ENCODE measurements at places on chromosomes 4 and X.

DNA sequence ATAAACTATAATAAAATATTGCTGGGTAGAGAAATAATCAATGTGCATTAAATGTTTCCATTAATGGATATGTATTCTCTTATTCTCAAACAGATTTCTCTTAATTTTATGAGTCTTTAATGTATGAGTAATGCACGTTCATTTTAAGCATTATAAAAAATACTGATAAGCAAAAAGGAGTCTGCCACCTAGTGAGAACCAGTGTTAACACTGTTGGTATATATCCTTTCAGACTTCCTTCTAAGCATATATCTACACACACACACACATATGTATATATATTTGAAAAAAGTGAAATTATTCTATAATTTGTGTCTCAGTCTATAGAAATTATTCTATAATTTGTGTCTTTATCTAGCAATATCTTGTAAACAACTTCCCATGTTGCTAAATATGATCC lies 49.9 kb upstream of the MTMR1 start:
- DNase-seq = no peak

DNA sequence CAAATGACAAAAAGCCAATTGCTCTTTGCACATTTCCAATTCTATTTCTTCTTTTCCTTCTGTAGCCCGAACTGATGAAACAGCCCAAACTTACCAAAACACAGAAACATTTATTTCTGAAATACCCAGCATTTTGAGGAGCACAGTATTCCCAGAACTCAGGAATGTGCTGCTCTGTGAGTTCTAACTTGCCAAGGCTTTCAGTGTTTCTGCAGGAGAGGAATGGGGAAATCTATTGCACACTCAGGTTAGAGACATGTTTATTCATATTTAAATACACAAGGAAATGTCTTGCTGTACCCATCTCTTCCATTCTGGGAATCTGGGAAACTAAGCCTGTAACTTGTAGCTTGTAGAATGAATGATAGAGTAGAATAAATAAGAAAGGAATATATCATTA lies 10.7 kb downstream of the TMPRSS11D start:
- DNase-seq = no peak

DNA sequence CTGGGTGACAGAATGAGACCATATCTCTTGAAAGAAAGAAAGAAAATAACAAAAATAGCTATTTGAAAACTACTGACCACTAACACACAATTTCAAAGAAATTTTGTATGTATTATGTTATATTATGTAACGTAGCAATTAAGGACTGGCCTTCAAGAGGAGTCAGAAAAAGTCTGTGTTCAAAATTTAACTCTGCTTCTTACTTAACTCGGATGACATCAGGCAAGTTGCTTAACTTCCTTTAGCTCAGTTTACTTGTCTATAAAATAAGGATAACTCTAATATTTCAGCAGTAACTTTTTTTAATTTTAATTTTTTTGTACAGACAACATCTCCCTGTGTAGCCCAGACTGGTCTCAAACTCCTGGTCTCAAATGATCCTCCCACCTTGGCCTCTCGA lies 14.6 kb upstream of the PRSS12 start:
- DNase-seq = no peak

DNA sequence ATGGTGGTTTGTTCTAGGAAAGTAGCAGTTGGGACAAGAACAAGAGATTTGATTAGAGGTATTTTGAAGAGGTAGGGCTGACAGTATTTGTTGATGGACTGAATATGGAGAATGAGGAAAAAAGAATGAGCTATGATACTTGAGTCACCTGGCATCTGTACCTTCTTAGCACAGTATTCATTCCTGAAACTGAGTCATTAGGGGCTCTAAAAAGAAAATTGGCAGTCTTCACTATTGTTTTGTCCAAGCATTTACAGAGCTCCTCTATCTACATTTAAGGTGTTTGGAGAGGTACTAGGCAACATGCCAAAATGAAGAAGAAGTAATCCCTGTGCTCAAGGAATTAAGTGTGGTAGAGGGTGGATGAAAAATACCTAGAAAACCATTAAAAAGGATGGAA lies 165.8 kb downstream of the SHROOM4 start:
- no peak for DNase-seq

DNA sequence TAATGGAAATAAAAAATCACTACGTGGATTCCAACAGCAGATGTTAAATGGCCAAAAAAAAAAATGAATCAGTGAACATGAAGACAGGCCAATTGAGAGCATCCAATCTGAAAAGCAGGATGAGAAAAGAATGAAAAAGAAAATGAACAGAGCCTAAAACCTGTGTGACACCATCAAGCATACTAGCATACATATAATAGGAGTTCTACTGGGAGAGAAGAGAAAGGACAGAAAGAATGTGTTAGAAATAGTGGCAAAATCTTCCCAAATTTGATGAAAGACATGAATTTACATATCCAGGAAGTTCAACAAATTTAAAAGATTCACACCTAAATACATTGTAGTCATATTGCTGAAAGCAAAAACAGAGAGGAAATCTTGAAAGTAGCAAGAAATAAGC lies 76.4 kb downstream of the CCDC160 start:
- DNase-seq = no peak

DNA sequence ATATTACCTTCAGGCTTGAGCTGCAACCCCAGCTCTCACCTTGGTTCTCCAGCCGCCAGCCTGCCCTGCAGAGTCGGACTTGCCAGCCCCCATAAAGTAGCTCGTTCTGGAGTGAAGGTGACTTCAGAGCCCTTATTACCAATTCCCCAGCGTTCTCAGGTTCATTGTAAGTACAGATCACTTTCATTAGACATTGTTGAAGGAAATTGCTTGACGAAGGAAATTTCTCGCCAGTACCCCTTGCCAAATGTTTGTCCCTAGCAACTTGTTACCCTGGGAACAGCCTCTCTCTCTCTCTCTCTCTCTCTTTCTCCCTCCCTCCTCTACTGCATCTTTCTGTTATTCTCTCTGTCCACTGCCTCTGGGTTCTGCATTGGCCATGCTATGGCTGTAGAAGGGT lies 153.0 kb downstream of the NWD2 start:
- no peak for DNase-seq

- DNase-seq = no peak
Measured at GRCh38 chr4:20462426-20463175, 210.9 kb downstream of the SLIT2 start.

- no peak for DNase-seq
Measured at GRCh38 chrX:8714164-8714563, 17.8 kb downstream of the ANOS1 start.

GRCh38 chr4:108240366-108240765 lies 71.6 kb upstream of the LEF1 start:
- DNase-seq = no peak

- DNase-seq = no peak
Measured at GRCh38 chr4:176824645-176825366, 32.1 kb upstream of the VEGFC start.

DNA sequence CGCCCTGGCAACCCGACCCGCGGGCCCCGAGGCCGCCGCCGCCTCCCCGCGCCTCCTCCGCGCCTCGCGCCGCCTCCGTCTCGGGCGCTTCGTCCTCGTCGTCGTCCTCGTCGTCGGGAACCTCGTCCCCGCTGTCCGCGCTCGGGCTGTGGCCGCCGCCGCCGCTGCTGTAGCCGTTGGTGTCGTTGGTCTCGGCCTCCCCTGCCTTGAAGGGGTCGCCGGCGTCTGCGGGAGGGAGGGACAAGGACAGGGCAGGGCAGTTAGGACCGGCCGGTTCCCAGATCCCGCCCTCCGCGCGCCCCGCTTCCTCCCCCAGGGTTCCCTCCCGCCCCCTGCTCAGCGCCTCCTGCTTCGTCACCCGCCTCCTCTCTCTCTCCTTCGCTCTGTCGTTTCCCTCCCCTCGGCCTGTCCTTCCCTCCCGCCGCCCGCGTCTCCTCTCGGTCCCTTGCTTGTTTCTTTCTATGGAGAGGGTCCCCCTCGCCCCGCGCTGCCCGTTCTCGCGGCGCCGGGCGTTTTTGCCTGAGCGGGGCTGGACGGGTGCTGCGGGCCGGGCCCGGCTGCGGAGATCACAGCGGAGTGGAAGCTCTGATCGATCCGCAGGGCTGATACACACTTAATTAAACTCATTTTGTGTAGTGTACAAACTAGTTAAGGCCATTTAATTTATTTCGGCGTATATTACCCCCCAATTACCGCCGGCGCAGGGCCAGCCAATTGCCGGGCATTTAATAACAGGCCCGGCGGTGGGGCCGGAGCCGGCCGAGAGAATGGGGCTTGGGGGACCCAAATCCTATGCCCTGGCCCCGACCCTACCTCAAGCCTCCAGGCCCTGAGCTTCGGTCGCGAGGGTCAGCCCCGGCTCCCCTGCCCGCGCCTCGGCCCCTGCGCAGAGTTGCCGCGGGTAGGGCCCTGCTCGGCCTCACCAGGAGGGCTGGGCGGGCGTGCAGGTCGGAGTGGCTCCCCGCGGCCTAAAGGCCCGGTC lies 2.4 kb downstream of the NKX1-1 start:
- no peak for DNase-seq

DNA sequence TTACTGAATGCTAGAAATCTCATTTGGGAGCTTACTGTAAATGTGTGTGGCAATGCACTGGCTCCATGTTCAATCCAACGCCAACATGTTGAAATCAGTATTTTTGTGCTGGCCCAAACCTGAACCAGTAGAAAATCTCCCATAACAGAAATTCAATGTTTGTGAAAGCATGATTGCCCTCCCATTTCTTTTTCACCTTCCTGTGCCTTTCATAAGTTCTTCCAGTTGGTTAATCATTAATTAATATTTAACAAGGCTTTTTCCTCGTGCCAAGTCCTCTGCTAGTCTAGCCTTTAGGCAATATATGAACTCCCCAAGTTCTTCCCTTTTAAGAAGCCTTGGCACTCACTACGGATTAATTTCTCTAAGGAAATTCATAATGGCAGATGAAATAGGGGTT lies 1.3 kb upstream of the PLS3 start:
- no peak for DNase-seq

DNA sequence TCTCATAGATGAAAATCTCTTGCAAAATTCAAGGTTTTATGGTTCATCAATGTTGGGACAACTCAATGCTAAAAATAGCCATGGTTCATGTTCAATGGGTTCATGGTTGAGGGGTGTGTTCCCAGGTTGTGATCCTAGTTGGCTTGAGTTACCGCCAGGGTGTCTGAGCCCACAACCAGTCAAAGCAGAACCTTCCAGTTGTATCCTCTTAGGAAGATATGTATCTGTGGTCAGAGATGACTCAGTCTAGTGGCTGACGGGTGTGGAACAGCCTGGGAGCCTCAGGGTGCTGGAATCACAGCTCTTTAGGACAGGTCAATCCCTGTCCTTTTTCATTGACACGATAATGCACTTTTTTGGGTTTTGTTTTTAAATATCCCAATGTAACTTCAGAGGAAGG lies 192.3 kb upstream of the NR3C2 start:
- no peak for DNase-seq
